ENCODE measurements at places on chromosomes 7 and 10.

- no peak for DNase-seq
These were observed 174.5 kb upstream of the ZMIZ1 start for GRCh38 chr10:78894089-78894840.

- no peak for DNase-seq
These were observed 52.3 kb downstream of the CCDC3 start for GRCh38 chr10:12949248-12949647.

DNA sequence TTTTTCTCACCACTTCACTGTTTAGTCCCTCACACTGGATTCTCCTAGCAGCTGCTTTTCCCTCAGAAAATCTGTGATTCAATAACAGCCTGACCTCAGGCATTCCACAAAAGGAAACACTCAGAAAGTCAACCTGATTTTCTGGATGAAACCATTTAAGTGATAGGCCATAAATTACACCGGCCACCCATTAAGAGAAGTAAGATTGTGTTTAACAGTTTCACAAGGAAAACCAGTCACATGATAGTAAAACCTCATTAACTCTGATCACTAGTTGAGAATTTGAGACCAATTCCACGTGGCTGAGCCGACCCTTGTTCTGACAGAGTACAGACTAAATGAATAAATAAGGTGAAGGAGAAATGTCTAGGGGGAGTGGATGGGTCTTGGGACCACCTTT is 7.7 kb downstream of the GRM8 start:
- no peak for DNase-seq

GRCh38 chr7:99766484-99767099 is 17.4 kb downstream of the CYP3A4 start:
- no peak for DNase-seq

- DNase-seq: no peak
These were observed 118.1 kb downstream of the PRKCQ start for GRCh38 chr10:6461961-6462360.

DNA sequence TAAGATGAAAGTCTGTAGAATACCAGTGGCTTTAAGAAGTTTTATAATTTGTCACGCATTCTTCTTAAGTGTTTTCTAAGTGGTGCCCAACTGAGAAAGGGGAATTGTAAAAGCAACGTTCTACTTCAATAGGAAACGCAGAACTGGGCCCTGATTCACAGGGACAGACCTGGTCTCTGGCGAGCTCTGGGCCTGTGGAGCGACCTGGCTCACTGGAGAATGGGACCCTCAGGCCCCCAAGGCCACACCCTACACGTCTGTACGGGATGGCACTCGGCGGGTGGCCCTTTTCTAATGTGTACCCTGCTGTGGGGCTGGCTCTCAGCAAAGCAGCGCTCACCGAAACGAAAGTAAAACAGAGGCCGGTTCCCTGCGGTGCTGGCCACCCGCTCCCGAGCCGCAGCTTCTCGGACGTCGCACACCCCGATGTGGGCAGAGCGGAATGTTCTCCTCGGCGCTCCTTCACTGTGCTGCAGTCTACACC is 205.0 kb downstream of the DIP2C start:
- DNase-seq: no peak

Measured in NCI-H510A treated with DMSO at 0.1 percent for 48 hours (cell line).